ENCODE measurements at places on chromosomes 2 and 18. TPM values are rescaled to one million over a fixed set of nuclear protein-coding genes. Genes with fewer than 3 reads are reported as not detected.
A peak's percentile ranks its signal among the peaks of the same experiment; 100 is the strongest.

DNA sequence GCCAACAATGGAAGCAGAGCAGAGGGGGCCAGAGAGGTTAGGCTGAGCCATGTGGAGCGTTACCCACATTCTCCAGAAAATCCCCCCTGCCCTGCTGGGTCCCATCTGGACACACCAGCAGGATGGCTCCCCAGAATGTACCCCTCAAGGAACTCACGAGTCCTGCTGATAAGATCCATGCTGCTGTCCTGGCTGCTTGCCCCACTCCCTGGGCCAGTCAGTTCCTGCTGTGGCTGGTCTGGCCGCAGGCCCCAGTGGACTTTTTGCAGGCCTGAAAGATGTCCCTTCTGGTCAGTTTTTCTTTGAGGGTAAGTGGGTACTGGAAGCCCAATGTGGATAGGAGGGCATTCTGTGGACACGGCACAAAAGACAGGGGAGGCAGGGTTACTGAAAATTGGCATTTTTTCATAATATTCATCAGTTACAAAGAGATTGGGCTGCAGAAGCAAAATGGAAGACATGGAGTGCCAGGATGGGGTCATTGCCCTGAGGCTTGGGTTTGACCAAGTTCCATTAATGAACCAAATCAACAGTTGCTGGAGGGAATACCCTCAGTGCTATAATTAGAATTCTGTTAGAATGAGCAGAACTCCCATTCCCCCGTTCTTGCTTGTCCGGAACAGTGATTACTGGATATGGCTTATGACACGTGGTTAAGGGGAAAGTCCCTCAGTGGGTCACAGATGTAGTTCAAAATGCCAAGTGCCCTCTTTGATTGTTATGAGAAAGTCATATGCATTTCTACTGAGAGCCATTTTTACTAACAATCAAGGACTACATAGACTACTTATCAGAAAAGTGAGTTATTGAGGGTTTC is 38.7 kb downstream of the SLC4A5 start:
- DNase-seq: no peak

- DNase-seq: no peak
Measured at GRCh38 chr2:33023728-33024500, 77.2 kb downstream of the LTBP1 start.

DNA sequence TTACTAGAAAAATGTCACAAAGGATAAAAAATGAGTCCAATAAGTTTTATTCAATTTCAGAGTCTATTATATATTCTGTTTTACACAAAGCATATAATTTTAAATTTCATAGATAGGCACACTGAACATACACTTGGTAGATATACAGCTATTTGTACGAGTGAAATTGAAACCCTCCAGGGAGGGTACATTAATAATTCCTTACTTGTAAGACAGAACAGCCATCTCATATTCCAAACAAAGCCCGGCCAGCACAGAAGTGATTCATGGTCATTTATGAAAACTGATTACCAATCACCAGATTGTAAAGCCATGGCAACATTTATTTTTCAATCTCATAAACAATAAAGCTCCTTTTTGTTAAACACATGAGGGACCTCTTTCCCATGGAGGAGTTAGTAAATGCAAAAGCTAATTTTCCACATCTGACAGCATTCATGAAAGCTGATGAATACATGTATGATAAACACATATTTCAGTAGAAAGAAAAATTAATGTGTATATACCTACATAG is 190.6 kb downstream of the TDRD15 start:
- no peak for DNase-seq

GRCh38 chr18:45780568-45780967 is 44.9 kb upstream of the SIGLEC15 start:
- DNase-seq: no peak

DNA sequence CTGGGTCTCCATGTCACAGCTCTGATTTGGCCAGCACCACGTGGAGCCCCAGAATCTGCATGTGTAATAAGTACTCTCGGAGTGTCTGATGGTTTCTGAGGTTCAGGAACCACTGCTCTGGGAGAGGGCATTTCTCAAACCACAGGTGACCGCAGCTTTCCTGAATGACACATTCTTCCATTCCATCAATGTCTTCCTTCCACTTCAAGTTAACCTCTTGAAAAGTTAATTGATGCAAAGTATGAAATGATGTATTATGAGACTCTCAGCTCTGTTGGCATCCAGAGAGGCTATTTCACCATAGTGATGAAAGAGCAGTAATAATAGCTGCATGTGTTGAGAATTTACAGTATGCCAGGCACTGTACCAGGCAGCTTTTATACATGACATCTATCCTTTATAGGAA is 61.3 kb upstream of the CRIM1 start:
- DNase-seq: peak; percentile 9

DNA sequence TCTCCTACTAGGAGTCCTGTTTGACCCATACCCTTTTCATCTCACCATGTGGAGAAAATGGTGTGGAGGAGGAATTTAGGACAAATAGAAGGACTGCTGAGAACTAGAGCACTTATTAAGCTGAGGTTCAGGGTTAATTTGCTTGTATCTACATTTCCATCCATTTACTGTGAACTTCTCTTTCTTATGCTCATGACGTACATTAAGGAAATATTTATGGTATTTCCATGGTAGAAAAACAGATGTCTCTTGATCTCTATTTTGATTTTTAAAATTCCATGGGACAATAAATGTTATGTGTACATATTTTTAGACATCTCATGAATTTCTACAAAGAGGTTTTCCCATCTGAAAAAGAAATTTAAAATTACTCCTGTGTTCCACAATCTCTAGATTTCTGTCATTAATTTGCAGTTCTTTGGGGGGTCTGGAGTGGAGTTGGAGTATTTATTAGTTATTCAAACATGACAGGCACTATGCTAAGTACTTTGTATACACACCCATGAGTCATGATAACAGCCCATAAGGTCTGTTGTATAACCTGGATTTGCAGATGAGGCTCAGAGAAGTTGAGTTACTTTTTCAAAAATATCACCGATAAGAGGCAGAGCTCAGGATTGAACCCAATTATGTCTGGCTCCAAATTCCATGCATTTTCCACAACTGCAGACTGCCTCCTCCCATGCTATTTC is 112.6 kb downstream of the COPS8 start:
- no peak for DNase-seq

- no peak for DNase-seq
Measured at GRCh38 chr18:75178376-75178775, 30.6 kb downstream of the PTGR3 start.

DNA sequence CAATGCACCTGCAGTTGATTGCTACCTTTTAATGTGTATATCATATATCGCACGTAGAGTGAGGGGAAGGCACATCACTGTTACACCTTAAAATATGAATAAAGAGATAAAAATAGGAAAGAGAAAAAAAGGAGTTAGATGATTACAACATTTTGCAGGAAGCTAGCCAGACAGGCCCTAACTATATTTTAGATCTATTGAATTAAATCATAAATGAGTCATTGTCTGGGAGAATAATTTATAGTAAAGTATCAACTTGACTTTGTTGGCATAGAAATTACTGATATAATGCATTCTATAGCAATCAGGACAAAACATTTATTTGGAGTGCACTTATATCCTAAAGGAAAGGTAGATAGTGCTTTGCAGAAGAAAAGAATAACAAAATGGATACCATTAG is 384.9 kb upstream of the NXPH2 start:
- no peak for DNase-seq

- no peak for DNase-seq
Measured at GRCh38 chr2:8551622-8552074, 130.2 kb upstream of the ID2 start.

GRCh38 chr2:43764086-43764705 is 9.6 kb upstream of the DYNC2LI1 start:
- no peak for DNase-seq

DNA sequence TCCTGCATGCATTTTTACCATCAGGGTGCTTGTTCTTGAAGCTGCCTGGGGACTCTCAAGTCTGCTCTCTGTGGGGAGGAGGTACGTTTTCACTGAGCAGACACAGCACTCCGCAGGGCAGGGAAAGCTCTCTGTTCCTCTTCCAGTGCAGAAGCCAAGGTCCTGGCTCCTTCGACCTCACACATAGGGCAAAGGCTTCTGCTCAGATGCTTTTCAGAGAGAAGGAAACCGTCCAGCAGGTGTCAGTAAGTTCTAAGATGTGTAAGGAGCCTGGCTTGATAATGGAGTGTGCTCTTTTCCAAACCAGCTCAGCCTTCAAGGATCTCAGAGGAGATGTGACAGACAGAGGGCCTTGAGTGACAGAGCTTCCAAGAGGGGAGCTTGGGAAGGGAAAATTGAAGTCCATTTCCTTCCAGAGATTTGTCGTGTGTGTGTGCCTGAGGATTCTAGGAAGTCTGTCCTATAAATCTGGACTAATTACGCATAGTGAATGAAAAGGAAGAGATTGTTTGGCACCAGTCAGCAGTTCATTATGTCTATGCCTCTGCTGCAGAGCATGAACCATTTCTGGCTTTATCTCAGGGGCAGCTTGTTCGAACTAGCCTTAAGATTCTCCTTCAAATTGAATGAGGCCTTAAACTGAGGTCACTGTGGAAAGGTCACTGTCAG is 67.3 kb upstream of the UPP2 start:
- DNase-seq: peak; percentile 67

- DNase-seq: no peak
Measured at GRCh38 chr2:217402144-217402543, 542.3 kb upstream of the TNP1 start.

DNA sequence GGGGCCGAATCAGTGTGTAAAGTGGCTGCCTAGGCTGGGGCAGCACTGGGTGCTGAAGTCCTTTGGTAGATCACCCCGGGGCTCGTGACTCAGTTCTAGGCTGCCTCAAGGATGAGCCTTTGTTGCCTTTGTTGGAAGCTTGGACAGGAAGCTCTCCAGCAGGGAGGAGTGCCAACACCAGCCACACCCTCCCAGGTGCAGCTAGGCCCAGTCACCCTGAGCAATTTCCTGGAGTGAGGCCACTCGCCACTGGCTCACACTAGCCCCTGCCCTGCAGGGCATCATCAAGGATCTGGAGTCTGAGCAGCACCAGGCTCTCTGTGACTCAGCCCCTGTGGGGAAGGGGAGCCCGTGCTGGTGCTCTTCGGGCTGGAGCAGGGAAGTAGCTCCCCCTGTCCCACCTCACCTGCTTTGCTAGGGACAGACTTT is 6.7 kb upstream of the SDC1 start:
- DNase-seq: peak; percentile 72

DNA sequence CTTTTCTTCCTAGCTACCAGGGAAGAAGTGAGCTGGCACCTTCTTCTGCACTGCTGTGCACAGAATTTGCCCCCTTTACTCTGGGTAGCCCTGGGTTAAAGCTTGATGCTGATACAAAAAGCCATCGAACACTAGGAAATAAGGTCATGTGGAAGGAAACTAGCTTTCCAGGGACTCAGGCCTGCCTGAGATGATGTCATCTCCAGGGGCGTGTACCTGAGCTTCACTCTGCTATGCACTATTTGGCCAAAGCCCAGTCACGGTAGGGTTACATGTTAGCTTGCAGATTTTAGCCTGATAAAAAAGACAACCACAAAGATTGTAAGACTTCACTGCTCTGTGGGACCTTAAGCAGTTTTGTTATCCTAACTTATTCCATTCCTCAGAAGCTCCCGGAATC is 20.4 kb downstream of the EDAR start:
- DNase-seq: no peak

- no peak for DNase-seq
Measured at GRCh38 chr2:19893520-19894133, 8.2 kb downstream of the TTC32 start.

- DNase-seq: peak; percentile 58
Measured at GRCh38 chr2:59025157-59025757, 784.1 kb upstream of the FANCL start.

GRCh38 chr2:136796339-136796738 is 31.0 kb downstream of the THSD7B start:
- DNase-seq: no peak

DNA sequence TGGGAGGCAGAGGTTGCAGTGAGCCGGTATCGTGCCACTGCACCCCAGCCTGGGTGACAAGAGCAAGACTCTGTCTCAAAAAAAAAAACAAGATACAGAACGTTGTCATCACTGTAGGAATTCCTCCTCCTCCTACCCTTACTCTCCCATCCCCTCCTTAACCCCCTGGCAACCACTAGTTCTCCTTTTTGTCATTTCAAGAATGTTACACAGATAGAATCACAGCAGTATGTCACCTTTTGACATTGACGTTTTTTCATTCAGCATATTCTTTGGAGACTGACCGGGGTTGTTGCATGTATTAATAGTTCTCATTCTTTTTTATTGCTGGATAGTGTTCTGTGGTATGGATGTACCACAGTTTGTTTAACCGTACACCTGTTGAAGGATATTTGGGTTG is 32.4 kb downstream of the TTLL4 start:
- no peak for DNase-seq

- DNase-seq: no peak
Measured at GRCh38 chr18:5305835-5306234, 10.3 kb upstream of the ZBTB14 start.

DNA sequence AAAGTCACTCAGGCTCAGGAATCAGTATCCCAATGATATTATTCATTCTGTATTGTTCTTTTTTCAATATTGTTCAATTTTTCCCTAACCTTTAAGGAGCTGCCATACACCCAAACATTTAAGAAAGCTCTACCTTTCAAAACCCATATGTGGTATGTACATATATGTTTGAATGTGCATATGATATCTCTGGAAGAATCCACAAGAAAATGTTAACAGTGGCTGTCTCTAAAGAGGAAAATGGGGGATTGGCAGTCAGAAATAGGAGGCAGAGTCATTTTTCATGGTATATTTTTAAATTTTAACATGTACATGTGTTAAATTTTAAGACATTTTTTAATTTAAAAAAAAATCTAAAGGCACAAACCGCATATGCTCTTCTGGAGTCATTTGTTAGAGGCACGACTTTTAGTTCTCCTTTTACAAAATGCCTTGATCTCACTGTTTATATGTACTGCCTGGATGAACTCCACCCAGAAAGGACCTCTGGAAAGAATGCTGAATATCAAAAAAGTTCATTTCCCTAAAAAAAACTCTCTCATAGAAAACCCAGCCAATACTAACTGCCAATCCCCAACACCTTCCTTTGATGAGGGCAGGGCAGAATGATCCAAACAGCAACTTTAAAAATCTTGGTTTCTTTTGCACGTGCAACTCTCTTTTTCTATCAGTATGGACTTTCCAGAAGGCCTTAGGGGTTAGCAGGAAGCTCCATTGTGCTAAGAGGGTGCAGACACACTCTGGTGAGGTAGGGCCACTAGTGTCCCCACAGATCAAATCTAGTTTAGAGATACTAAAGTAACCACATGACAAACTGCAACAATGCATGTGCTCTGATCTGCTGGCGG is 23.6 kb downstream of the KCTD1 start:
- DNase-seq: no peak

IL36RN gene
- not detected for total RNA-seq

MDH1B gene
- total RNA-seq: under 0.01 TPM

RAB27B gene
- total RNA-seq: under 0.01 TPM

SCN9A gene
- total RNA-seq: under 0.01 TPM

UGT1A3 gene
- not detected for total RNA-seq

ARL4C gene
- total RNA-seq: 3.8 TPM

NHEJ1 gene
- 13.1 TPM for total RNA-seq

MALL gene
- 13.7 TPM for total RNA-seq

FSHR gene
- total RNA-seq: not detected

All from lung microvascular endothelial cell (primary cell).